Lower lobe of right lung (tissue), 2 donors: ENCODE measurements at places on chromosomes 7 and 10.

DNA sequence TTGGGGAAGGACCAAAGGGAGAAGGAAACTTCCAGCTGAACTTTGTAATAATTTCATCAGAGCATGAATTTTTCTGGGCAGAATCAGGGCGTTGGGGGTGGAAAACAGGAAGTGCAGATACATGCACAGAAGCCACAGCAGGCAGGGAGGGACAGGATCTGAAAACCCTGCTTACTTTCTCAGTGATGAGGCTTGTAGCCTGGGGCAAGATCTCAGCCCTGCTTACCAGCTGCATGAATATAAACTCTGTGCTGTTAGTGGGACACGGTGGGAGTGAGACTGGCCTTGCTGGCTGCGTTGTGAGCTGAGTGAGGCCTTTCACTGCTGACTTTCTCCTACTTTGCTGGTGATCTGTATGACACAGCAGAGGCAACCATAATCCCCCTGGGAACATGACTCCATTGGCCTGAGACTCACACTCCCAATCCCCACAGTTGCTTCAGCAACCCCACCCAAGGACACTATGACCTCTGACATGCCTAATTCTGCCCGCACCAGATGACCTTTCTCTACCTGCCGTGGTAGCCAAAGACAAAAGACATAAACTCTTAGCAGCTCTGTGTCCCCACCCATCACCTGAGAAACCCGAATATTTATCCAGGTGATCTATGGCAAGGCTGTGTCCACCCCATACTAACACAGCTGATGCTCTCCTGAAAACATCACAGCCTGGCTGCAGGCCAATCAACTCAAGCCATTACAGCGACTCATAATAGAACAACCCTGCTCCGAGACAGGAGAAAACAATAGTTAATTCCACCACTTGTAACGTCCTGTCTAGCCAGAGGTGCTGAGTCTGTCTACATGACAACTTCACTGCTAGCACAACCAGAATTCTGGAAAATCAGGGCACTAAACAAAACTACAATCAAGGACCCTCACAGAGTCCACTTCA is 190.7 kb upstream of the CHRM2 start:
- DNase-seq = no peak

GRCh38 chr10:97765201-97765600 is 6.6 kb downstream of the SFRP5 start:
- DNase-seq = no peak

- no peak for DNase-seq
Observed at GRCh38 chr10:83372646-83373045, 766.7 kb upstream of the GHITM start.

DNA sequence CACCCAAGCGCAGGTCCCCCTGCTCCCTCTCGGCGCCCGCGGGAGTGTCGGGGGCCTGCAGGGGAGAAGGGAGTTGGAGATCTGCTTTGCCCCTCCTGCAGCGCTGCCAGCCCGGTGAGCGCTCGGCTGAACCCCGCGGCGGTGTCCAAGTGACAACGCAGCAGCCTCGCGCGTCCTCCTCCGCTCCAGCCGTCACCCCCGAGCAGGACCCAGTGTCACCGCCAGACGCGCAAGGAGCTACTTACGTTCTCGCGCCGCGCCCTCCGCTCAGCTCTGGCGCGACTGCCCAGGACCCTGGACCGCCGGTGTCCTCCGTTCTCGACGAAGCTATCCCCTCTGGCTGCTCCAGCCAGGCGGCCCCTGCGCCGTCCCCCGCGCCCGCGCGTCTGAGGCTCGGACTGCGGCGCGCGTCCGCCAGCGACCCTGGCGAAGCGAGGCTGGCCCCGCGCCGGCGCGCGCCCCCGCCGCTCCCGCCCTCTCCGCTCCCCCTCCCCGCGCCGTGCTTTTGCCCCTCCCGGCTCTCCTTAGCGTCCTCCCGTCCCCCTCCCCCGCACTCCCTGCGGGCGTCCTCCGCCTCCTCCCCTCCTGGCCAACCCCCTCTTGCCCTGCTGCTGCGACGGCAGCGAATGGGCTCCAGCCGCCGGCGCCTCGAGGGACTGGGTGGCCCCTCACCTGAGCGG is at the start of gene NRCAM:
NRCAM (minus strand) TSS at position 439 of the 680 bp plus-strand sequence. CDS start 216,372 bp downstream, outside the sequence.
- DNase-seq = peak; percentile 51

DNA sequence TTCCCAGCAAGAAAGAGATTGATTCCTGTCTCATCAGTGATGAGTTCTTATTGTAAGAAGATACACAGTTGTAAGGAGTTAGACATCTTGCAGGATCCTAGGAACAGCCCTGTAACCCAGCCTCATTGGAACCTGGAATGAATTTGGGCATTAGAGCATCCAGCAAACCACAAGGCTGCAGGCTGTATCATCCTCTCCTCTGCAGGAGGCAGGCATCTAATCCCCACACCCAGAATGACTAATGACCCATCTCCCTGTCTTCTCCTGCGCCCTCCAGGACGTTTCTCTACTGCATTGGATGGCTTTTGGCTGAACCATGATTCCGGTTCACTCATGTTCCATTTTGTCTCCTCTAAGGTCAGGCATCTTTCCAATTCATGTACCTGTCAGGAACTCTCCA is 233.9 kb downstream of the POU6F2 start:
- DNase-seq = no peak

DNA sequence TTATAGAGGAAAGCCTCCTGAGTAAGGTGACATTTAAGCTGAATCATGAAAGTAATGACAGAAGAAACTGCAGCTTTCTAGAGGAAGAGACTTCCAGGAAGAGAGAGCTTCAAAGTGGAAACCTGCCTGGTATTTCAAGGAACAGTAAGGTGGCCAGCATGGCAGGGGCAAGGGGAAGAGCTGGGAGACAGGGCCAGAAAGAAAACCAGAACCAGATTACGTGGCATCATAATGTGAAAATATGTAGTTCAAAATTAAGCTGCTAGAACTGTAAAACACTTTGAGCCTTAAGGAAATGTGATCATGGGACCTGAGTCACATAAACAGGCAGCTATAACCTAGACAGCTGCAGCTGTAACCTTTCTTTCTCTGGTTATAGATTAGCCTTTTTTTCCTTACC is 238.0 kb upstream of the FOXK1 start:
- no peak for DNase-seq

- no peak for DNase-seq
Observed at GRCh38 chr10:86393862-86394455, 27.4 kb upstream of the GRID1 start.

GRCh38 chr10:108515821-108516220 is 1351.3 kb upstream of the SORCS1 start:
- DNase-seq = no peak

GRCh38 chr10:123351715-123352114 is 197.5 kb downstream of the BUB3 start:
- DNase-seq = no peak

DNA sequence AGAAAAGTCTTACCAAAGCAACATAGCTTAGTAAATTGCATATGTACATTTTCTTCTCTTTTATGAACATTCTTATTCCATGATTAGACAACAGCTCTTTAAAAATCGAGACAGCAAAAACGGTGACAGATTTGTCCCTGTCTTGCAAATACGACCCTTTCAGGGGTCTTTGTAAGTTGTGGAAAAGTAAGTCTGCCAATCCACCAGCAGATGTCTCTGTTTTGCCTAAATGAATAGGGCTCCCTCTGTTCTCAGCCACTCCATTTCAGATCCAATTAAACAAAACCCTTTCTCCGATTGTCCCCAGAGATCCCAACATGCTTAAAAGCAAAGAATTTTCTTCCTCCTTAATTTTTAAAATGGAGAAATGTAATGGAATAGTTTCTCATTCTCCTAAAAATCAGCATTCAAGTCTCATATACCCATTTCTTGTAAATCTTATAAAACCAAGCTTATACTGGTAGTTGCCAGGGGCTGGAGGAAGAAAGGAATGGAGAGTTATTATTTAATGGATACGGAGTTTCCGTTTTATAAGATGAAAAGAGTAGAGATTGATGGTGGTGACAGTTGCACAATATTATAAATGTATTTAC is 61.0 kb upstream of the NFE2L3 start:
- DNase-seq = no peak

DNA sequence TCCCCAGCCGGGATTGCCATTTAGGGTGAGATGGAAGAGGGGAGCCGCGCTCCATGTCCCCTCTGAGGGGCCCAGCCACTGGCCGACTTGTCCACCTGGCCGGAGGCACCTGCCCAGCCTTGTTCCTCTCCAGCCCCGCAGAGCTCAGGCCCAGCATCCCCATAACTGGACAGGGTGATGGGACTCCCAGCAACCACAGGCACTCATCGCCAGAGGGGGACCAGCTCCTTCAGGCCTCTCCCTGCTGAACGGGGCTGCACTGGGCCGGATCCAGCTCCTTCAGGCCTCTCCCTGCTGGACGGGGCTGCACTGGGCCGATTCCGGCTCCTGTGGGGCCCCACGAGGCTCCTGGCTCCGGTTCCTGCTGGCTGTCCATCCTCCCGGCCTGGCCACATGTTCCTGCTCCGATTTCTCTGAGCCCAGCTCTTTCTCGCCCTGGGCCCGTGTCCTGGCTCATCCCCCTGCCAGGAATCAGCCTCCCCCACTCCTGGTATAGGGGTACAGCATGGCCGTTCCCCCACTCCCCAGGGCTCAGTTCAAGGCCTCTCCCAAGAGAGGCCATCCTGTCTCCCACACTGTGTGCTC is 56.1 kb upstream of the ADGRA1 start:
- DNase-seq = no peak

- DNase-seq = no peak
Observed at GRCh38 chr10:61487506-61487905, 34.3 kb upstream of the TMEM26 start.

DNA sequence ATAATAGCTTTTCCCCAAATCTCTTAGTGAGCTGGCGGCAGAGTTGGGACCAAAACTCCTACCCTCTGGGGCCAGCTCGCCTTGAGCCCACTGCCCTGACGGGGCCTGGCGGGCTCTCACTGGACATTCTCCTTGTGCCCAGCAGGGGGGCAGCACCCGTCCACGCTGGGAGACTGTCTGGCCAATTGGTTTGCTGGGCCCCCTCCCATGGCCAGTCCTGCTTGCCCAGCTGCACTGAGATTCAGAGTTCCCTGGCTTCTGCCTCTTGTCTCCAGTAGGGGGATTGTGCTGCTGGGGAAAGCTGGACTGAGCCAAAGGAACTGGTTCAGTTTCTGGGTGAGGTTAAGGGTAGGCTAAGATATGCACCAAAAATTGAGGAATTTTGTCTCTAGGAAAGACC is 59.8 kb downstream of the RAMP3 start:
- DNase-seq = no peak

DNA sequence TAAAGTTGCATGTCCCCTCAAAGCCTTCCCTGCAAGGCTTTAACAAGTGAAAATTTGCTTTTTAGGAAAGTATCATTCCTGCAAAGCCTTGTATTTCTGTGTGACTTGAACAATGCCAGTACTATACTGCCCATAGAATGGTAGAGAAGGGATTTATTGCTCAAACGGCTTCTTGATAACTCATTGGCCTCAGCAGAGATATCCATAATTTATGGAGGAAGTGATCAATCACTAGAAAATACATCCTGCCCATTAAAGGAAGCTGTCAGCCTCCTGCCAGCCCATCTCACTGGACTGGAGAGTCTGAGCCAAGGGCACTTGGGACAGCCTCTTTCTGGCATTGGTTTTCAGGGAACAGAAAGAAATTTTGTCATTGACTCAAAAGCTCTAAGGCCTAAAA is 152.6 kb downstream of the XPNPEP1 start:
- no peak for DNase-seq

- peak; percentile 35 for DNase-seq
Observed at GRCh38 chr7:155363852-155364600, 66.3 kb downstream of the INSIG1 start.

- DNase-seq = no peak
Observed at GRCh38 chr7:21450941-21451340, 23.1 kb downstream of the SP4 start.

DNA sequence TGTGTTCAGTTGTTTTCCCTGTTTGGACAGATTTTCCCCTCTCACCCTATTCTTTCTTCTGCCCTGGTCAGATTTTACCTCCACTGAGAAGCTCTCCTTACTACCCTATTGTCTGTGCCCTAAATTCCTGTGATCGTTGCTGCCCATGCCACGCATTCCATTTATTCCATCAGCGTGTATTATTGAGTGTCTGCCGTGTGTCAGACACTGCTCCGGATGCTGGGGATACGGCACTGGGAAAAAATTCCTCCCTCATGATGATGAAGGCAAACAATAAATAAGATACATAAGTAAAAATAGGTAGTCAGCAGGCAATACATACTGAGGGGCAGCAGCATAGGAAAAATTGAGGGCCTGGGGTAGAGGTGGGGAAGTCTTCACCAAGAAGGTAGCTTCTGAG is 86.8 kb downstream of the FANK1 start:
- DNase-seq = no peak

- DNase-seq = no peak
Observed at GRCh38 chr10:13813550-13813949, 226.8 kb downstream of the PRPF18 start.

- no peak for DNase-seq
Observed at GRCh38 chr10:97631098-97631497, 2.2 kb downstream of the MORN4 start.

GRCh38 chr7:7565018-7565680 is 1.5 kb upstream of the MIOS start:
- no peak for DNase-seq

GRCh38 chr10:124032971-124033886 is 60.2 kb downstream of the CHST15 start:
- DNase-seq = no peak

DNA sequence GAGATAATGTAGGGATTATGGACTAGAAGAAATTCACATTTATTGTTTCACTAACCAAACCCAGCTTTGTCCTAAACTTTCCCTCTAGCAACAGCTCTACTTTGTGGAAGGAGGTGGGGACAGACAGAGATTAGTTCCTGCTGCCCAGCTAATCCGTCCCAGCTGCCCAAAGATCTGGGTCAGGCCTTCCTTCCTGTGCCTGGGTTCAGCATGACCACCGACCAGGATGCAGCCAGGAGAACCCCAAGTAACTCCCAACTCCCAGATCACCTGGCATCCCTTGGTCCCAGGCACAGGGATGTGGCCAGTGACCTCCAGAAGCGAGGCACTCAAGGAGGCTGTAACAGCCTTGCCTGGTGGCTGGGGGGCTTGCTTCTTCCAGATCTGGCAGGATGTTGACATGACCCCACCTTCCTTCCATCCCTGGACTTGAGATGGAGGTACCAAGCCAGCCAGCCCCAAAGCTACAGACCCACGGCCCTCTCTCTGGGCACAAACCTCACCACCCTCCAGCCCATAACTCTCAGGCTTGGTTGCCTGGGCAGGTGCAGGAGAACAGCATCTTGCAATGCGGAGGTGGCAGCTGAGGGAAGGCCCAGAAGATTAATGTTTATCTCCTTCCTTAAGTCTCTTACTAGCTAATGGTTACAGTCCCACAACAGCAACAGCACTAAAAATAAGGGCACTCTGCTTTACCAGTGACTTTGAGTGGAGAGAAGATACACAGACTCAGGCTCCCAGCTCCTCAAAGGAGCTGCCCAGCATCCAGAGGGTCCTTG is 11.1 kb downstream of the CAMK2G start:
- DNase-seq = no peak

DNA sequence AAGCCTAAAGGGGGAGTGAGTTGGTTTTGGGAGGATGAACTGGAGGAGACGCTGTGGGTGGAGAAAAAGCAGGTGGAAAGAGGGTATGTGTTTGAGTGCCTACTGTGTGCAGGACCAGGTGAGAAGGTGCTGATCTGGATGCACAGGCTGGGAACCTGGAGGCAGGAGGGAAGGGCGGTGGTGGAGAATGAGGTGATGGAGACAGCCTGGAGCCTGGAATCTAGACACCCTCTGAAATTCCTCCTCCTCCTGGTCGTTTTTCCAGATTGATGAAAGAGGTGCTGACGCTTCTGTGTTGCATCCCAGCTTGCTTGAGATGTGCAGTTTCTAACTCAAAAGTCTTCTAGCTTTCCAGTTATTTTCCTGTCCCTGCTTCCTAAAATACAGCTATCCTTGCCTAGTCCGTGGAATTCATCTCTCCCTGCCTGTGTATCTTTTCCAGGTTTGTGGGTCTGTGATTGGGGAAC is 67.5 kb downstream of the LRMDA start:
- DNase-seq = no peak
